ENCODE measurements at places on chromosomes 3 and 15. TPM values are rescaled to one million over a fixed set of nuclear protein-coding genes. Genes with fewer than 3 reads are reported as not detected.

Gene CLN6
- total RNA-seq = 36.6 TPM

DNA sequence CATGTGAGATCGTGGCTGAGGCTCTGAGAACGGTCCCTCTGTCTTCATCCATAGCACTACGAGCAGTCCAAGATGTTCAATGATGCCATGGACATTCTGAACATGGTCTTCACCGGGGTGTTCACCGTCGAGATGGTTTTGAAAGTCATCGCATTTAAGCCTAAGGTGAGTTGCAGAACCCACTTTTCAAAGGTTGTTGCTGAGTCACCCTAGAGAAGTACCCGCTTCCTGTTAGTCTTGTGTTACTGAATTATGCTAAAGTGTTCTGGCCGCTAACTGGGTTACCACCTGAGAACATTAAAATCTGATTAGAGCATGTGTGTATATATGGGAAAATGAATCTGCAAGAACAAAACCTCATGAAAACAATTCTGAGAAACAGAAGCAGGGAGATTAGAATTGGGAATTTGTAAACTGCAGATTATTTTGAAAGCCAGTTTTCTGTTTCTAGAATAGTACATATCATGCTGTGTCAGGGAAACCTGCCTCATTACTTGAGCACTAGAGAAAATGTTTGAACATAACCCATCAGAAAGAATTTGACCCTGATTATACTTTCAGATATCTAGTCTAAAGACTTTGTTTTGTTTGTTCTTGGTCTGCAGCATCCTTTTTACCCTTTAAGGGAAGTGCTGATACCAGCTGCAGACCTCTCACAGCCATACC lies 92.6 kb downstream of the CHDH start:
- H3K4me1 ChIP-seq = peaks cover 3% of the 10 kb centered on the region
- H3K36me3 ChIP-seq = peaks cover 2% of the 10 kb centered on the region
- no peak overlapping the region for H3K27ac ChIP-seq
- DNase-seq = no peak

Gene MAGEL2
- total RNA-seq = 0.06 TPM

DNA sequence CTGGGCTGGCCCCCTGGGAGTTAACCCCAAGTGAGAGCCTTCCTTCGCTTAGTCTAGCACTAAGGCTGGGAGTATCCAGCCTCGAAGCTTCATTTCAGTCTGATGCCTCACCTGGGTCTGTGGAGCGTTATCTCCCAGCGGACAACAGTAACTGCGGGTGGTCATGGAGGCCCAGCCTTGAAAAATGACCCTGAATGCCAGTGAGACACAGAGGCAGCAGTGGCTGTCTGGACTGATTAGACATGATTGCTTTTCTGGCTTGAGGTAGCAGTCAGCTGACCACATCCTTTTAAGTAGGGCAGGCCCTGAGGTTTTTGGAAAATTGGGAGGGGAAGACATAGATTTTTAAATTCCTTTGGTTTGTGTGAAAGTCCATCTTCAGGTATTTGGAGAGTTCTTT lies 28.2 kb upstream of the TRIM59 start:
- H3K4me1 ChIP-seq = no peaks in the 10 kb centered on the region
- H3K27me3 ChIP-seq = no peaks in the 10 kb centered on the region

Gene GXYLT2
- 3.8 TPM for total RNA-seq

Gene ZIC1
- not detected for total RNA-seq

Gene SGO1
- 0.72 TPM for total RNA-seq

Gene PPP2R3A
- total RNA-seq = 71.9 TPM

Data from kidney (tissue), 22 donors.